ENCODE measurements at places on chromosomes 4 and X.

GRCh38 chr4:89486042-89486441 is 178.4 kb upstream of the GPRIN3 start:
- peak; percentile 19 for DNase-seq

DNA sequence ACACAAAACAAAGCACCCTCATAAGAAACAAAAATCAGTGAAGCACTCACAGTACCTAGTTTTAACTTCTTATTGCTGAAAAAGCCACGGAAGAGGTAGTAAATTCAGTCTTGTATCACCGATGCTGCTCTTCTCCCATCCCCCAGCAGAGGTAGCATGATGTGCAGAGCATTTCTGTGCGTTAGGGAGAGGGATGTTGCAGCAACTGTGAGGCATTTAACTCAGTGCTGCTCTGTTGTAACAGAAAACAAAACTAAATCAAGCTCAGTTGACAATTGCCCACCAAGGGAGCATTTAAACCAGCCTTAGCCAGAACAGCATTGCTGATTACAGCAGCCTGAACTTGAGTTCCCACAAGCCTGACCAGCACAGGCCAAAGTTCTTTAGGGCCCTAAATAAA is 1279.7 kb upstream of the ADGRL3 start:
- DNase-seq: no peak

DNA sequence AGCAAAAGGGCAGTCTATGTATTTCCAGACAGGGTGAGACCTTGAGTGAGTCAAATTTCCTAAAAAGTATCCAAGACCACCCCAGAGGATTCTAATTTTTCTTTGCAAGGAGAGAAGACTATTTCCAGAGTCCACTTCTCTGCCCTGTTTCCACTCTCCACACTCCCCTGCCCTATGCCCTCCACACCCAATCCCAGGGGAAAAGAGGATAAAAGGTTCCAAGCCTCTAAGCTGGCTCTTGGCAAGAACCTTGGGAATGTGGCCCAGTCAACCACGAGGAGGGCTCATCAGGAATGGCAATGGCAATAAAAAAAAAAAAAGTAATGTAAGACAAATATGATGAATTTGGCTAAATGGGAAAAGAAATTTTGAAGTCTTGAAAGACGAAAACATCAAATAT is 65.9 kb downstream of the SRPX start:
- no peak for DNase-seq

DNA sequence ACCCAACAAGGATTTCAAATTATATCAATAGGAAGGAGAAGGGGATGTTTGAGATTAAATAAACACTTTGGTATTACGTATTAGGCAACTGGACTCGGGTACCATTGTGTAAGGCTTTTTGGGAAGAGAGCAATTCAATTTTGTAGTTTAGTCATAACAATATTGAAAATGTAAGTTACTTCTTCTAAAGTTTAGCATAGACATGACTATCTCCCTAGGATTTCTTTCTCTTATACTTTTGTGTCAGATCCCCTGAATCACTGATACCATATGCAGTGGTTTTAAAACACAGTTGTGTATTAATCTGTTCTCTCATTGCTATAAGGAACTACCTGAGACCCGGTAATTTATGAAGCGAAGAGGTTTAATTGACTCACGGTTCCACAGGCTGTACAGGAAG is 123.8 kb upstream of the FAM9C start:
- no peak for DNase-seq

DNA sequence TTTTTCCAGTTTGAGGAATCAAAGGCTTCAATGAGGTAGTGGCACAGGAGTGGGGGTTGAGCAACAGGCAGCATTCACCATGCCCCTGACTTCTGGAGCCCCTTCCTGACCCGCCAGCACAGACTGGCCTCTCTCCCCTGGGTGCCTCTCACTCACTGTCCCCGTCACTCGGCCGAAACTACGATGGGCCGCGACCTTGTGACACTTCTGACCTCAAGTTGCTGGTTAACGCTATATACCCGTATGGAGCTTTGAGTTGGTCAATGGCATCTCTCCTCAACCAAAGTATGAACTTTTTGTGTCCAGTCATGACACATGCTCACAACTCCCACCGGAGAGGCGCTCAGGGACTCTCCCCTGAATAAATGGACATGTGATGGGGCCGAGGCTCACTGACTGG is 72.1 kb downstream of the IRF2 start:
- no peak for DNase-seq

GRCh38 chrX:153800177-153800722 is 5.8 kb downstream of the SSR4 start:
- no peak for DNase-seq

DNA sequence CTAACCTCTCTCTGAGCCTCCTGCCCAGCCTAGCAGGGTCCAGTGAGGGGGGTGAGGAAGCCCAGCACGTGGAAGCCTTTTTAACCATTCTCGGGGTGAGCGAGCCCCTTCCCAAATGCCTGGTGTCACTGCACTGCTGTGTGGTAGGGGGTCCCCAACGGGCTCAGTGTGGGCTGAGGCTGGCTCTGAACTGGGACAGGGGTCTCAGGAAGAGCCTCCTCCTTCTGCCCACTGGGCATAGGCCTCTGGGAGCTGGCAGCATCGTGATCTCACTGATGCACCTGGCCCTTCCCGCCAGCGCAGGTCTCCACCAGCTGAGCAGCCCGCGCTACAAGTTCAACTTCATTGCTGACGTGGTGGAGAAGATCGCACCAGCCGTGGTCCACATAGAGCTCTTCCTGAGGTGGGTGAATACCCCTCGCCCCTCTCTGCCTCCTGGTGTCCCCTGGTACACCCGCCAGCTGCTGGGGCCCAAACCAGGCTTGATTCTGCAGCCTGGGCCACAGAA is 12.6 kb downstream of the HTRA3 start:
- no peak for DNase-seq

DNA sequence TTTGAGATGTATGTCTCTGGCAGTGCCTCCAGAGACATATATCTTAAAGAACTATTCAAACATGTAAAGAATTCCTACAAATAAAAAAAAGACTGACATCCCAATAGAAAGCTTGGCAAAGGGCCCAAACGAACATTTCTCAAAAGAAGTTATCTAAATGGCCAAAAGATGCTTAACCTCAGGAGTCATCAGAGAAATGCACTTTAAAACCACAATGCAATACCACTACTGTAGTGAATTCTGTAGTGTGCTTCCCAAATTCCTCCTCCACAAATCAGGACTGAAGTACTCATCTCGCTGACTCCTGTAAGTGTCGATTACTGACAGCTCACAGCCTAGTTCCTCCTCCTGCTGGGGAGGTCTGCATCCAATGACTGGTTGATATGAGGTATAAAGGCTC is 129.0 kb upstream of the MAMLD1 start:
- peak; percentile 72 for DNase-seq

DNA sequence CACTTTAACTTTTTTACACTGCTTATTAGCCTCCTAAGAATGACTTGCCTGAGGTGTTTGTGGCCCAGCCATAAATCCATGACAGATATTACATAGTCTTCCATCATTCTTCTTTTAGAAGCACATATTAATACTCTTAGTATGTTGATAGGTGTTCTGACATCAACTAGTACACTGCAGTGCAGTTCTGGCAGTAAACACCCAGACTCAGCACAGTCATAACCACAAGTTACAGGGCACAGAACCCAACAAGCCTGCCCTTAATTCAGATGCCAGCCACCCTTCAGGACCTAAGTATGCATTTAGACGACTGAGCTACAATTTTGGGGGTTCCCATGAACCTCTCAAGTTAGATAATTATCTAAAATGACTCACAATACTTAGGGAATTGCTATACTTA is 36.5 kb upstream of the GUCY1B1 start:
- DNase-seq: no peak

GRCh38 chr4:81472281-81473182 is 825 bp upstream of the RASGEF1B start:
- DNase-seq: peak; percentile 3

- DNase-seq: no peak
Measured at GRCh38 chr4:89757154-89757719, 79.7 kb downstream of the SNCA start.

- no peak for DNase-seq
Measured at GRCh38 chrX:13482746-13483541, 86.5 kb upstream of the EGFL6 start.

DNA sequence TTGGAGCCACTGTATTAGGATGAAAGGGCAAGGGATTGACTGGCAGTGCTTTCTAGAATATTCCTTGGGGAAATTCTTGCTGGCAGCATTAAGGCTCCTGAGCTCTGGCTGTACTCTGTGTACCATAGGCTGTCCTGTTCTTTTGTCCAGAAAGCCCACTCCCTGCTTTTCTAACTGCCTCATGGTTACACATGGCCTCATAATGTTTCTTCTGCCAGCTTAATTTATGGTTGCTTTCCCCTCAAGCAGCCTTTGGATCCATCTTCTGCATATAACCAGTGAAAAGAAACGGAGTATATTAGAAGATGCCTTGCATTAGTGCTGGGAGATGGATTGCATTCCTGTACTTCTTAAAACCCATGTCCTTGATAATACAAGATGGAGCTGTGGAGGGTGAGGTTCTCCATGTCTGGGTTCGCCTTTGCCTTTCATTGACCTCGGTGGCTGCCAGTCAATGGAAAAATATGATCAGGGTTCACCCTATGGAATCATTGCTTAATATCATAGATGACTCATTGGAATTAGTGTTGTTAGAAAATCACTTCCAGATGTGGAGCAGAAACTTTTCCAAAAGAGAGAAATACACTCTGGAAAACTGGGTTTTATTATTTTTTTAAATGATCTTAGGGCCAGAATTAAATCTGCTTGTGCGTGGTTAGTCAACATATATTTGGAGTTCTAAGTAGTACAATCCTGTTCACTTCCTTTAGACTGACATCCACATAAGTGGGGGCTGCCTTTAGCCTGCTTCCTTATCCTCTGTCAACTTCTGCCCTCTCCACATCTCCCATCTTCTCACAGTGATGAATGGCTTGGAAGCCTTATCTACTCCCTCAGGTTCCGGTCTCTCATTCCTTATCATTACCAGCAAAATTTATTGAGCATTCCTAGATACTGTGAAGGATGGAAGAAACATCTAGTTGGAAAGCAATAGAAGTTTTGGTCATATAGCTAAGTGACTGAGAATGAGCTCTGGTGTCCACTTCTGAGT is 24.9 kb downstream of the DOCK11 start:
- DNase-seq: peak; percentile 70

DNA sequence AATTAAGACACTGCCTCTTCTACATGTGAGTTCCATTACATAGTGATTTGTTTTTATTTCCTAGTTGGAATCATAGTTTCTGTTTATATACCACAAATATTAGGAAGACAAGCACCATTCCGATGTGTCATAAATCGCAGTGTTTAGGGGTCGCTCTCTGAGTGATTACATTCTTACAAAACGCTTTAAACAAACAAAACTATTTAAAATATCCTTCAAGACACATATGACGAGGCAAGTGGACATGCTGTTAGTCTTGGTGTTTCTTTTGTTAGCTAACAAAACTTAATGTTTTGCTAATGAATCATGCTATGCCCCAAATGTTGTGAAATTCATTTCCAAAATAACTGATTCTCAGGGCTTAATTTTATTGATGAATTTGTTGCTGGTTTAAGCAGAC is 1219.3 kb upstream of the PRKX start:
- no peak for DNase-seq

DNA sequence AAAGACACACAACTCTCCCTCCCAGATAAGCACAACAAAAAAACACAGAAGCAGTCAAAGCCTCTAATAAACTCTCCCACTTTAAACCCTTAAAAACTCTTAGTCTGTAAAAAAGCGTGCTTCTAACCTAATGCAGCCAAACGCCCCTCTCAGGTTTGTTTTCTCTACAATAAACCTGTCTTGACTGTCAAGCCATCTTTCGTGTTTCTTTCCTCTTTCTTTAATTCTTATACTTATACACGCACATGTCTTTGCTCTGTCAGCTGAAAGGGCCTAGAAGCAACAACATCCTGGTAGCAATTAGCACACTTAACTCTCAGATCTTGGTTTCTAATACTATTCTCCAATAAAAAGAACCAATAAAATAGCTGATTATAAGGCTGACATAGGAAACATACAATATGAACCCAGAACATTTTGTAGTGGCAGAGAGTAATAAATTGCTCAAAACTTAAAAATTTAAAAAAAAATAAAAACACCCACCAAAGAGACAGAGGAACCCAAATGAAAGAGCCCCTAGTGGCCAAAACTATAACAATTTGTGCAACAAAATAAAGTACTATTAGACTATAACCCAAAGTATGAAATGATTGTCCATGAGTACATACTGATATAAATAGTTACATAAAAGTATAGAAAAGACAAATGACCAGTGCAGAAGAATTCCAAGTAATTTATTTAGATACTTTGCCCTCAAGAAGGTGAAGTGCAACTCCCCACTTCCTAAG is 440.4 kb upstream of the ADGRL3 start:
- DNase-seq: no peak

GRCh38 chr4:25144870-25145481 is 15.3 kb downstream of the SEPSECS start:
- DNase-seq: peak; percentile 20

DNA sequence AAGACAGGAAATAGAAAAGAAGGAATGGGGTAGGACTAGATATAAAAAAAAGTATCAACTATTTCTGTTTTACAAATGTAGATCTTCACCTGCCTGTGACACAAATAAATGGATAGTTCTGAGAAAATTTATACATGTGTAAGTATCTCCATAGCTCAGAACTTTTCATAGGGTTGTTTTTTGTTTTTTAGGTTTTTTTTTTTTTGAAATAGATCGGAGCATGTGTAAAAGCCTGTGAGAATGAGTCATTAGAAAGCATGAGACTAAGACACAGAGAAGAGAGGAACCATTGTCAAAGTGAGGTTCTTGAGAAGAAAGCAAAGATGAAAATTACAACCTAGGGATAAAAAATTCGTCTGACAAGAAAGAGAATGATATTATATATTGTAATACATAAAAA is 481.6 kb downstream of the PABPC4L start:
- no peak for DNase-seq

DNA sequence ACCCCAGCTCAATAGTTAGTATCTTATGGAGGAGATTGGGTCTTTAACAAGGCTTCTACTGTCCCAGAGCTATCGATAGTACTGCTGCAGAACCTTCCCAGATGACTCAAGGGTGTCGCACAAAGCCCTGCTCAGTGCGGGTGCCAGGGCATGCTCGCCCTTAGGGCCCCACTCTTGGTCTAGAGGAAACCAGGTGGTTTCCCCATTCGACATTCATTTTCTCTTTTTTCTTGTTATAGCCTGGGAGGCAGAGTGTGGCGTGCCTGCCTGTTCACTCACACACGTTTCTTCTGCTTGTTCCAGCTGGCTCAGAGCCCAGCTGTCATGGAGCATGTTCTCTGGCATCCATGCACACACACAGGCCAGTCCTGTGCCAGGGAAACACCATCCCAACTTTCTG is 144.5 kb downstream of the SMIM20 start:
- peak; percentile 89 for DNase-seq

DNA sequence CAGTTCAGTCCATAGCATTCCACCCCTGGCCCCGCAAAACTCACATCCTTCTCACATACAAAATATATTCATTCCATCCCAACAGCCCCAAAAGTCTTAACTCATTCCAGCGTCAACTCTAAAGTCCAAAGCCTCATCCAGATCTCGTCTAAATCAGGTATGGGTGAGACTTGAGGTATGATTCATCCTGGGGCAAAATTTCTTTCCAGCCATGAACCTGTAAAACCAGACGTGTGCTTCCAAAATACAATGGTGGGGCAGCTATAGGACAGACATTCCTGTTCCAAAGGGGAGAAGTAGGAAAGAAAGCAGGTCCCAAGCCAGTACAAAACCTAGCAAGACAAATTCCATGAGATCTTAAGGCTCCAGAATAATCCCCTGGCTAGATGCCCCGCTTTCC is 76.9 kb downstream of the CLDN34 start:
- no peak for DNase-seq

- DNase-seq: peak; percentile 61
Measured at GRCh38 chr4:107862658-107863057, 37.9 kb downstream of the SGMS2 start.

- peak; percentile 74 for DNase-seq
Measured at GRCh38 chrX:154490021-154490413, 412 bp downstream of the SLC10A3 start.
